ENCODE measurements at places on chromosomes 2 and 18.

- no peak for DNase-seq
Observed at GRCh38 chr2:43400508-43400907, 174.1 kb upstream of the ZFP36L2 start.

GRCh38 chr18:26460449-26461091 is 87.8 kb downstream of the KCTD1 start:
- no peak for DNase-seq

GRCh38 chr2:56338232-56338631 is 154.4 kb downstream of the CCDC85A start:
- DNase-seq: no peak

GRCh38 chr2:121774235-121774634 is 18.8 kb downstream of the TSN start:
- no peak for DNase-seq

- DNase-seq: no peak
Observed at GRCh38 chr2:28528206-28528605, 32.3 kb downstream of the PLB1 start.

DNA sequence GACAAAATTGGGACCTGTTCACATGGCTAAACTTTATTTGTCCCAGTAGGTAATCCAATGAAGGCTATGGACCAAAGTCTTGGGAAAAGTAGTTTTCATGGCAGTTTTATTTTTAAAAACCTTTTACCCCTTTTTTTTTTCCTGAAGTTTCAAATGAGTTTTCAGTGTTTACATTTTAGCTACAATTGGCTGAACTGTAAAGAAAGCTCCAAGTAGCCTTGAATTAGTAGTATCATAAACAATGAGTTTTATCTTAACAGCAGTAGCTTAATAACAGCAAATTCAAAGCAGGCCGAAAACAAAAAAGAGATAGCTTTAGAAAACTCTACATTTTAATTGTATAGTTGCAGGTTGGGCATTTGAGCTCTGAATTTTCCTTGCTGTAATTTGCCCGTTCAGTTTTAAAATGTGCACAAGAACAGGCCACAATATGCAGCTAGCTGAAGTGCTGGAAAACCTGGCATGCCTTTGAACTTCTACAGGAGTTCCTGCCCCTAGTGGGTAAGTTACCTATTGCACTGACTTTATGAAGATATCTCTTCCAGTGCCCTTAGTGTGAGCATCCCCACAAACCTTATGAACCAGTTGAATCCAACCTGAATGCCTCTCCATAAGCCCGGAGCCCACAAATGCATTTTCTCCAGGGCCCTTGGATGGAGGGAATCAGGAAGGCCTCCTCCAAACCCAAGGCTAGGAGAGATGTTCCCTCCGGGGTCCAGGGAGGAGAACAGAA is 106.7 kb downstream of the XRCC5 start:
- no peak for DNase-seq

DNA sequence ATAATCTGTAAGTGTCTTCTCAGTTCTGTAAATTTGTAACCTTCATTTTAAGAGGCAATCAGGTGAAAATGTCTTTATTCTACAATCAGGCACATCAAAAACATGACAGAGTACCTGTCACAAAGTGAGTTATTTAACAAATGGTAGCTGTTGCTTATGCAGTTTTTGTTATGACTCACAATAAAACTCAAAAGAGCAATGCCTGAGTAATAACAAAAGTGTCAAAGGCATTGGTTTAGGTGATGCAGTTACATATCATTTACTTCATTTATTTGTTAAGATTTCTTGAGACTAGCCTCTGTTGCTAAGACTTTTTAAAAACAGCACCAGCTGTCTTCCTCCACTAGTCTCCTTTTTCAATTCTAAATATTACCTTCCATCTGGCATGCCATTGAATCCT is 177.8 kb downstream of the KIAA1328 start:
- DNase-seq: no peak

DNA sequence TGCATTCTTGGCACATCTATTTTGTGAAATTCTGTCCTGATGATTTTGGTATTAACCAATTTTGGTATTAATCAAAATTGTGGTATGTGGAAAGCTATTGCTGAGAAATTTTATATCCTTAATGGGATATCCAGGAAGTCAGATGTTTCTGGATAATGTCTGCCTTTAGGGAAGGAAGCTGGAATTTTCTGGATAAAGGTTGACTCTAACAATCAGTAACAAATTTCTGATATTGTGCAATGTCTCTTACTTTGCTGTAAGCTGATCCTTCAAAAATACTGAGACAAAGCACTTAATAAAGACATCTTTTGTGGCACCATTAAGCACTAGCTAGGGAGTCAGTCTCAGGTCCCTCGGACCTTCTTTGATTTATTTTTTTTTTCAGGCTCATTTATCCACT is 100.8 kb upstream of the UGP2 start:
- DNase-seq: no peak

- DNase-seq: no peak
Observed at GRCh38 chr2:37282746-37283145, 41.9 kb downstream of the PRKD3 start.

GRCh38 chr2:67846370-67847070 is 216.3 kb downstream of the C1D start:
- DNase-seq: peak; percentile 26

- no peak for DNase-seq
Observed at GRCh38 chr18:53698907-53699306, 525.6 kb downstream of the MBD2 start.

DNA sequence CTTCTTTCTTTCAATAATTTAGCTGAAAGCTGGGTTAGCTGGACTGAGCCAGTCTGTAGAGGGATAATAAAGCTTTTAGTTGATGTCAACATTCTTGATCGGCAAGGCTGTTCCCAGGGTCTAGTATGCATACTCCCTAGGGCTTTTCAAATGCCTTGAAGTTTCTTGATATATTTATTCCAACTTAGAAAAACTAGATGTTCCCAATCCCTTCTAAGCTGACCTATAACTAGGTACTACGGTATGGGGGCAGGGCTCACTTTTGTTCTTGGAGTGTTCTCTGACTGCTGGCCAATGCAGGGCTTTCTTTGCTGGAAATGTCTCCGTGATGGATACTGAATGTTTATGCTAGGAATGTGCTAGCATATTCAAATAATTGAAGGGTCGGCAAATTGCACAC is 258.6 kb upstream of the TANK start:
- no peak for DNase-seq

- no peak for DNase-seq
Observed at GRCh38 chr2:127428057-127428814, 10.0 kb downstream of the PROC start.

DNA sequence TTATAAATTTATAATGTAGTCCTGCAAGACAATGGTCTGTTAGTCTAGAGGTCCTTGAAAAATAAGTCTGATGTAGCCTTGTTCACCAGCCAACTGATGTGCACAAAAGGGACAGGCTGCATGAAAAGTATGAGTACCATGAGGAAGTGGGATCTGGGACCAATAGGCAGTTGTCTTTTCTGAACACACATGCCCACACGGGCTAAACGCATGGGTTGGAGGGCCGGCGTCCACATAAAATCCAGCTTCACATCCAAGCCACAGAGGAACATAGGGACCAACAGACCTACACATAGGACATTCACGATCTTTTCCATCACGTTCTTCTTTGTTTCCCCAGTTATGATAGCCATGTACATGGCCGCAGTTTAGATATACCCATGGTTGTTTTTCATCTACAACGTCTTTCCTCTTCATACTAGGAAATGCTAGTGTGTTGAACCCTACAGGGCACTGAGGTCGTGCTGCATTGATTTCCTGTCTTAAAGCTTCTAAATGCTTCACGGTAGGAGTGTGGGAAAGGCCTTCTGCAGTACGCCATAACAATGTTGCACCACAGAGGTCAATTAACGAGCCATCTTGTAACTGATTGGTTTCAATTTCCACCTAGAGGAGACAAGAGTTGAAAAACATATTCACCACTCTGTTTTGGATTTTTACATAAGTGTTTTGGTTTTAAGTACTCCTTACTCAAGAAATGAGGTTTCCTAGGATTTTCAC is 49.4 kb downstream of the PELI1 start:
- no peak for DNase-seq

GRCh38 chr2:45242161-45242741 is 233.0 kb upstream of the SIX2 start:
- no peak for DNase-seq

- no peak for DNase-seq
Observed at GRCh38 chr2:240570531-240571313, 2.4 kb downstream of the RNPEPL1 start.

DNA sequence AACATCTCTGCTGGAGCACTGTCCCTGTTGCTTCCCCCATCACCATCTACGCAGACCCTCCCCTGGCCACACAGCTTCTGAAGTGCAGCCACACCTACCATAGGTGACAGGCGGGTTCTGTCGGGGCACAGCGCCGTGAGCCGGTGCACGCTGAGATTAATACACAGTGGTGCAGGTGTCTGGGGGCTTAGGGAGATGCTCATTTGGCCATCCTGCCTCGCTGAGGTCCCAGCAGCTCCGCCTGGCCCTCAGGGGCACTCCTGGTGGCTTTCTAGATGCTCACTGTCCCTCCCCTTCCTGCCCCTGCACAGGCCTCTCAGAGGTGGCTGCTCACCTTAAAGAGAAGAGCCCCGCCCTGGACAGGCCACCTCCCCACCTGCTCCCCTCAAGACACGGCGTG is 18.9 kb upstream of the RPL31 start:
- DNase-seq: no peak

- DNase-seq: no peak
Observed at GRCh38 chr2:161947836-161948235, 126.2 kb downstream of the DPP4 start.

GRCh38 chr2:39399570-39399969 is 37.5 kb downstream of the MAP4K3 start:
- DNase-seq: no peak

GRCh38 chr18:63936932-63937393 is 12.1 kb upstream of the HMSD start:
- no peak for DNase-seq

DNA sequence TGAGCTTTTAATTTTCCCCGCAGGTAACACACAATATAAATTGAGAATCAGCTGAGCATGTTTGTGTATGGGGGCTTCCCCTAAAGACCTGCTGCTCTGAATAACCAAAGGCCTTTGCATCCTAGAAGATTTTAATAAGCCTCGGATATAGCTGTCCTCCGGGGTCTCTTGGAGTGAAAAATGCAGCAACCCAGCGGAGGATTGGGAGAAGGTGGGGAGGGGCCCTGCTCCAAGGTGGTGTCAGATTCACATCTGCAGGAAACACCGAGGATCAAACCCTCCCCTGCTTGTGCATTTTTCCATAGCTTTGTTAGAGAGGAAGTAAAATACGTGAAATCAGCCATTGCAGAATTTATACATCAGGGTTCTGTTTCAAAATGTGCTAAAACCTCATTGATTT is 63.0 kb upstream of the OTOF start:
- no peak for DNase-seq

DNA sequence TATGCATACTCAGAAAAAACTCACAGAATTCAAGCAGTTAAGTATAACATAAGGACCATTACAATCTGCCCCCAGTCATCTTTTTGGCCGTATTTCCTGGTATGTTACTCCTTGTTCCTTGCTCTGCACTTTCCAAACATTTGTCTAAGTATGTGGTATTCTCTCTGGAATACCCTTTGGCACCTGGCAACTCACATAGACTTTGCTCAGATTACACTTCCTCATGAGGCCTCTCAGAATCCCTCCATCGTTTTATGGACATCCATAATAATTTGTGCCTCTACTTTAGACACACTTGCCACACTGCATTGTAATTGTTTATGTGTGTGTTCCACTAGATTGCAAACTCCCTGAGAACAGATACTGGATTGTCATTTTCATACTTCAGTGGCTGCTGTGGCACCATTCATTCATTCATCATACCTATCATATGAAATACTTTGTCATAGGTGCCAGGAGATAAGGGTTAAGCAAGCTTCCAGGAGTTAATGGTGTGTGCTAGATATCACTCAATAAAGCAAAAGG is 84.0 kb downstream of the HIBCH start:
- DNase-seq: no peak

DNA sequence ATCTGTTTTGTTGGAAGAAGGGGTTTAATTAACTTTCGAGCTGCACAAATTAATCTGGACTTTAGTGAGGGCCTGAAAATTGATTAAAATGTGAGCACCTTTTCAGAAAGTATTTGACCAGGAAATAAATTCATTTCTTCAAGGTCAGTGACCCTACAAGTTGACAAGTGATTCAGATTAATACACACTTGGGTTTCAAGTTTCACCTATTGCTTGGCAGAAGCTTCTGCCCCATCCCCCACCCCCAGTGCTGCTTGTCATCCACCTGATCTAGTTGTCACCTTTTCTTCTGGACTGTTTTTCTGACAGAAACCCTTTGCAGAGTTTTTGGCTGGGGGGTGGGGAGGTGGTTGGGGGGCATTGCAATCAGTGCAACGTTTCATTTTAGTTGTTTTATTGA is 46.2 kb downstream of the RPRM start:
- DNase-seq: no peak

DNA sequence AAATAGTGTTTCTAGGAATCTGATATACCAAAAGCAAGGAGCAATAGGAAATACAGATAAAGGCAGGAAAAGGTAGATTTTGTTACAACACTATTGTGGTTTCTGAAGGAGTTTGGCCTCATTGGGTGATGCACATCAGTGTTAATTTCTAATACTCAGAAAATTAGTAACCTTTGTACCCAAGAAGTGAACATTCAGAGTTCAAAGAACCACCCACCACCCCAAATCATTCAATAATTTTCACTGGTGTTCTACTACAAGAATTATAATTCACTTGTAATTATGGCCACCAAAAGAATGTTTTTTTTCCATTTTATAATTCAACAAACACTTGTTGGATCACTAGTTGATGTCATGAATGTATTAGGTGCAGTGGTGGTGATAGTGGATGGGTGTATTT is 183.3 kb downstream of the UBE2E3 start:
- DNase-seq: no peak

GRCh38 chr2:192195548-192196418 is 1.1 kb upstream of the TMEFF2 start:
- DNase-seq: no peak
